Esophagus squamous epithelium (tissue), 5 donors: ENCODE measurements at places on chromosomes 2 and 18.

DNA sequence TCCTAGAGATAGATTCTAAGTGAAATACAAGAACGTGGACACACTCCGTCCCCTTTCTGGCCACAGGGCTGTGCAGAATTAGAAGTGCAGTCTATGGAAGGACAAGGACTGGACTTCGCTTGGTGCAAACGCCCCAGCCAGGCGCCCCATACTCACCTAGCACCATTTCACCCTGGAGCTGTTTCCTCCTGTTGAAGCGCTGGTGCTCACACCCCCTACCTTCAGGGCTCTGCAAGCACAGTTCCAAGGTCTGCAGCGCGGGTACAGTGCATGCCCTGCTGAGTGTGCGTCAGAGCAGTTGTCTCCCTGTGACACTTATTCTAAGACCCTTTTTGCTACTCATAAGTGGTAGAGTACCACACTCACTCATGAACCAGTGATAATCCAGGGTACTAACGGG is 3.0 kb downstream of the HPCAL1 start:
- no peak for DNase-seq

DNA sequence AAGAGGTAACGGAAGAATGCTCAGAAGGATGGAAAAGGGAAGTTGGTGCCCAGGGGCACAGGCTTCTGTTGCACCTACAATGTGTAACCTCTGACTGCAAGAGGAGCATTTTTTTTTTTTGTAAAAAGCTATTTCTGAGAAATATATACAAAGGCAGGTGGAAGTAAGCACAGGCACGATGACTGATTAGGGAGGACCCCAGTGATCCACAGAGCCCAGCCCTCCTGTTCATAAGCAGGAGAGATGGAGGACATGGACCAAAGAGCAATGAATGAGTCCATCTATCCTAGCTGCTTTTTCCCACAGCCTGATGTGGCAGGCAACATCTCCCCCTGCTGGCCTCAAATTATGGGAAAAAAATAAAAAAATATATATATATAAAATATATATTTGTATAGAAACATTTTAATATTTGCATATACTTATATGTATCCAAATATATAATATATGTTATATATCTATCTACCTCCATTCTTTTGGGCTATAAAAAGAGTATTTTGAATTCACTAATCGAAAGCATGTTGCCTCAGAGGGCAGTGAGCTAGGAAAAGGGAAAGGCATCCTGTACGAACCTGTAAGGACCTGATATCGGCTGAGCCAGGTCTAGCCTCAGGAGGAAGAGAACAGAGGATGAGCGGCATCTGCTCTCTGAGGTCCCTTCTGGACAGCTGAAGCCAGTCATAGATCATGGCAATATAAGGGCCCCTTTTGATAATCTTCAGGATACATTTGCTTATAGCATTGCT is 166.0 kb upstream of the STK17B start:
- DNase-seq: no peak

- DNase-seq: no peak
Observed at GRCh38 chr2:196274387-196274809, 103.0 kb upstream of the STK17B start.

GRCh38 chr2:152497481-152498052 is 162.6 kb downstream of the FMNL2 start:
- no peak for DNase-seq

DNA sequence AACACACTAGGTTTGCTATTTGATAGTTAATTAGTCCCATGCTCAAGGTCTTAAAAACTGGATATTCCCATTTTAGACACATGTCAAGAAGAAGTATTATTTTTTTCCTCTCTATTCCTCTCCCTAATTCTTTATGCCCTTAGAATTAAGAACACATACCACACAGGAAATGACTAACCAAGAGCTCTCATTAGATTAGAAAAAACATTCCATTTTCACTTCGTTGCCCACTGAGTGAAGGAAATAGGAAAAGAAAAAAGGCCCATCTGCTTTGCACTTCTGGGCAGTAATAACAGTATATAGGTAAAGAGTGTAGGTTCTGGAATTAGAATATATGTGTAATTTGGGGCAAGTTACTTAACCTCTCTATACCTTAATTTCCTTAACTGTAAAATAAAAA is 26.9 kb downstream of the ACADL start:
- no peak for DNase-seq

DNA sequence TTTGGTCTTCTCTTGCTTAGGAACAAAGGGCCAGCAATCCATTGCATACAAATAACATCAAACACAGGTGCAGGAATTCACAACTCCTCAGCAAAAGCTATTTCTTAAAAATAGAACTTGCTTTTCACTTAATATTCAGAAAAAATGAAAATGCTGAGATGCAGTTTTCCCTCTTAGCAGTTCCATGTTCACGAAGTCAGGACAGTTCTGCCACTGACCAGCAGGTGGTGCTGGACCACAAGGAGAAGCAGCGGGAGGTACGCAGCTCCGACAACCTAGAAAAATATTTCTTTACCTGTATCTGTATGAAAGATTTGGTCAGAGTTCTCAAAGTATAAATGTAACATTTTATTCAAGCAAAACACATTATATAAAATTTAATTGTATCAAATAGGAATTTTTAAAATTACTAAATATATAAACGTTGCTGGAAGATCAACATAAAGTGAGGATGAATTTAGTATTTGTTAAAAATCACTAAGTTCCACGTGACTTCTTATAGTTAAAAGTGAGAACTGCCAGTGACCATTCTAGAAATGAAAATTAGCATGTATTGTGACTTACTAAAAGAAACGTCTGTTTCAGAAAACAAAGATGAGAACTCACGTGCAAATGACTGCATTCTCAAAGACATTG is 48.8 kb downstream of the ADNP2 start:
- DNase-seq: no peak

DNA sequence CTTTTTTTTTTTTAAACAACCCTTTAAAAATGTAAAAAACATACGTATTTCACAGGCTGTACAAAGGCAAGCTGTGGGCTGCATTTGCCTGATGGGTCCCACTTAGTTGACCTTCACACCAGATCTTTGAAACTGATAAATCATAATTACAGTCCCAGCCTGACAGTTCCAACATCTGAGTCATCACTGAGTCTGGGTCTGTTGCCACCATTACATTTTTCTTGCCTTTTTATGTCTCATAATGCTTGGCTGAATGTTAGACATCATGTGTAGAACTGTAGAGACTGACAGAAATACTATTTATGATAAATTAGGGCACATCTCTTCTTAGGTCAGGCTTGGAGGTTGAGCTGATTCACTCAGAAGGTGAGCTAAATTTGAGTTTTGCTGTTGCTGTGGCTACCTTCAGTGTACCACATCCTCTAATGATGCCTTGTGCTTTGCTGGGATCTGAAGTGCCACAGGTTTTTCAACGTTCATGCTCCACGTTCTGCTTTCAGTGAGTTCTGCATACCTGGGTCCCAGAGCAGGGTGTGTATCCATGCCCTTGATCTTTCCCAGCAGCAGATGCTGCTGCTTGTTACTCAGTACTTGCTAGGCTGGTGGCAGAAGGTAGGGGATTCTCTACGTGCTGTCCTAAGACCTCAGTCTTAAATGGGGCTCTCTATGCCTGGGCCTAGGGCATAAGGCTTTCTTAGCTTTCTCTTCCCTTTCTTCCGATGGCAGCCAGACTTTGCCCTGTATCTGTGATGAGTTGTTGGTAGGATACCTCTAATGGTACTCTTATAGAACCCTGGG is 160.6 kb upstream of the SMAD7 start:
- DNase-seq: no peak

- no peak for DNase-seq
Observed at GRCh38 chr2:225190987-225191386, 148.7 kb upstream of the DOCK10 start.

GRCh38 chr2:104539649-104540048 is 314.3 kb upstream of the POU3F3 start:
- no peak for DNase-seq

DNA sequence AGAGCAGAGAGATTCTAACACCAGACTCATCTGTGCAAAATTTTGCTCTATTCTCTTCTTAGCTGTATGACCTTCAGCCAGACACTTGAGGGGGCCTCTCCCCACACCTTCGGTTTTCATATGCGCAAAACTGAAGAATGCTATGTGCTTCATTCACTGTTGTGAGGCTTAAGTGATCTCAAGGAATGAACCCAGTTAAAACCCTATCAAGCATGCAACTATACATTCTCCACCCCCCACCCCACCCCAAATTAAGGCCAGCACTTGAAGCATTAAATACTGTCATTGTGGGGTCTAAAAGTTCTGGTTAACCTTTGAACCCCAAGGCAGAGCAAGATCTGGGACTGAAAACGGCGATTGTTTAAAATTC is 10.0 kb downstream of the PCARE start:
- DNase-seq: no peak

- no peak for DNase-seq
Observed at GRCh38 chr2:47506024-47506423, 103.1 kb downstream of the MSH2 start.

GRCh38 chr2:150876251-150876950 is 385.3 kb downstream of the RBM43 start:
- DNase-seq: no peak

DNA sequence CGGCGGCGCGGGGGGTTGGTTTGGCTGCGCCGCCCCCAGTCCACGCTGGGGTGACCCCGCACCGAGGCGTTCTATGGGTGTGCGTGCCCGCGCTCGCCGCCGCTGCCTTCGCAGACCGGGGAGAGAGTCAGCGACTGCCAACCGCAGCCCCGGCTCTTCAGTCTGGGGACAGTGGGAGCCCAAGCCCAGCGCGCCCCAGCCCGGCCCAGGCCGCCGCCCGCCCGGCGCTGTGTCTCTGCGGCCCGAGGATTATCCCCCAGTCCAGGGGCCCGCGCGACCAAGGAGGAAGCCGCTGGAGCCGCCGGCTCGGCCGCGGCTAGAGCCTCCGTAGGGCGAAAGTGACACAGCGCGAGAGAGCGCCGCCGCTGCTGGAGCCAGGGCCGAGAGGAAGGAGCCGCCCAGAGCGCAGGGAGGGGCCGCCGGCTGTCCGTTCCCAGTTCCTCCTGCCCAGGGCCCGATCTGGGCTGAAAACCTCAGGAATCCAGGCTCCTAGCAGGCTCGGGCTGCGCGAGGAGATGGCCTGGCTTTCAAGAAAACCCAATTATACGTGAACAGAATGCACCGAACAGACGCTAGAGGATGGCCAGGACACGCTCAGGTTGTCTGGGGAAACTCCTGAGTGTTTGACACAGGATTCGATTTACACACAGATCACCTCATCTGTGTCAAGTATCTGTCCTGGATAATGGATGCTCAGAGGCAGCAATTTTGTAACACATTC is 2.4 kb downstream of the CTIF start:
- no peak for DNase-seq

- no peak for DNase-seq
Observed at GRCh38 chr2:23241121-23241520, 143.9 kb upstream of the KLHL29 start.

- no peak for DNase-seq
Observed at GRCh38 chr2:124035001-124035400, 9.9 kb downstream of the CNTNAP5 start.

- no peak for DNase-seq
Observed at GRCh38 chr2:35708411-35708923, 647.1 kb upstream of the CRIM1 start.

- no peak for DNase-seq
Observed at GRCh38 chr18:22272242-22272641, 102.9 kb downstream of the GATA6 start.

DNA sequence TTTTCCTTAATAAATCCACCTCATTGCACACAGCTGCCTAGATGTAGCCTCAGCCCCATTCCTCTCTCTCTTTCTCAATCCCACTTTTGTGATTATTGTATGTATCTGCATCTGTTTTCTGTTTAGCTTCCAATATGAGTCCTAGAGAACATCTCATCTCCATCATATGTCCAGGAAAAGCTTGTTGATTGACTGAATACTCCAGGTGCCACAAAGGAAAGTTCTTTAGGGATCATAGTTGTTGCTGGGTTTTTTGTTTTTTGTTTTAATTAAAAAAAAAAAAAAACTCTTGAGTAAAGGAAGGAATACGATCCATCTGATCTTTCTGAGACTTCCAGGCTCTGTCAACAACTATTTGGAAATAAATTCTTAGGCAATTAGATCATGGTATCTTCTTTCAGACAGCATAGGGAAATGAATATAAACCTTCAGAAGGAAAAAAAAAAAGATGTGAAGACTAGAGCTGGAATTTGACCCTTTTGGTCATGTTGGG is 42.5 kb downstream of the KIAA2012 start:
- DNase-seq: no peak

GRCh38 chr2:28310107-28310506 is 82.6 kb upstream of the FOSL2 start:
- DNase-seq: no peak

DNA sequence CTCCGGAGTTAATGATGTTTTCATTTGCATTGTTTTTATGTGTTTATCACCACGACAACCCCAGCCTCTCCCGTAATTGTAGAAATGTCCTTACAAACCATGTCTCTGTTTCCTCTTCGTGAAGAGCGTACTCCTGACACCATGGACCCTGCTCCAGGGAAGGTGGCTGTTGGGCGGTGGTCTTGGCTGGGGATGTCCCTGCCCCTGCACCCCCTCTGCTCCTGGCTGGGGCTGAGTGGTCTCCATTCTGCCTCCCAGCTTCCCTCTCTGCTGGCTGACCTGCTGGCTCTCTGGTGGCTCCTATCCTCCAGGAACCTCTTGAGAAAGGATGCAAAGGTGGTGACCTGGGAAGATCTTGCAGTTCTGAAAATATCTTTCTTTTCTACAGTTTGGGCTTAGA is 81.1 kb downstream of the ASB1 start:
- no peak for DNase-seq

DNA sequence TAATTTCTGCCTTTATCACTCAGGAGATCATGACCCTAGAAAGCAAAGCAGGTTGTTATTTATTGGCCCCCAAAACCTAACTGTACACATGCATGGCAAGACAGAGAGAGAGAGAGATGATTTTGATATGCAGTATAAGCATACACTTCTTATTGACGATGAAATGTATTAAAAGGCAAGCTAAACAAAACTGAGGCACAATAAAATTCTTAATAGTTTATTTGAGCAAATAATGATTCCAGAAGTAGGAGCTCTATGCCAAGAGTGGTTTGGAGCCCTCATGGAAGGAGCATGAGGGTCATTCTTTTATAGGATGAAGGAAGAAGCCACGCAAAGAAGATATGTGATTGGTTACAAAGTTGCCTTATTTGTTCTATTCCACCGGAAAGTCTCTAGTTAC is 616.0 kb downstream of the FBXO15 start:
- DNase-seq: no peak

DNA sequence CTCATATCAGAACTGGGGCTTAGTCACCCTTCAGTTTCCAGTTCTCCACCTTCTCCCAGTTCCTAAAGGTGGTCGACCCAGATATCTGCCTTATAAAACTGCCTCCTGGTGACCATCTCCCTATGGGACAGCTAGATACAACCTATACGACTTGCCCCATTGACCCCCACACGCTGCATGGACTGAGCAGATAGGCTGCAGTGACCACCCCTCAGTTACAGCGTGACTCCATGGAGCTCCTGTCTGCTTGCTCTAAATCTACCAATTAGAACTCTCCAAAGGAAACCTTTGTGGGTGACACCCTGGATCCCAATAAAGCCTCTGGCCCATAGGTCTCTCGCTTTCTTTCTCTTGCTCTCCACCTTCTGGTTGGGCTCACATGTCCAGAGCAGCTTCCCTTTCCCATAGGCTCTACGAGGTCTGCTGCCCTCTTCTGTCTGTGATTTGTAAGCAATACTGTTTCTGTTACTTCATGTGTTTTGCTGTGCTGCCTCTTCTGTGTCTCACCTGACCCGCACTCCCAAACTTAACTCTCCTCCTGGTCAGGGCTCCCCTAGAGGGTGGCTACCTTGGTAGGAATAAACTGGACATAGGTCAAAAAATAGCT is 971.3 kb upstream of the FAM98A start:
- DNase-seq: no peak

GRCh38 chr18:77086656-77087392 is 45.8 kb downstream of the MBP start:
- DNase-seq: no peak

- no peak for DNase-seq
Observed at GRCh38 chr2:86138736-86139625, 32.9 kb downstream of the PTCD3 start.
